ENCODE measurements at places on chromosomes 2 and 18.

DNA sequence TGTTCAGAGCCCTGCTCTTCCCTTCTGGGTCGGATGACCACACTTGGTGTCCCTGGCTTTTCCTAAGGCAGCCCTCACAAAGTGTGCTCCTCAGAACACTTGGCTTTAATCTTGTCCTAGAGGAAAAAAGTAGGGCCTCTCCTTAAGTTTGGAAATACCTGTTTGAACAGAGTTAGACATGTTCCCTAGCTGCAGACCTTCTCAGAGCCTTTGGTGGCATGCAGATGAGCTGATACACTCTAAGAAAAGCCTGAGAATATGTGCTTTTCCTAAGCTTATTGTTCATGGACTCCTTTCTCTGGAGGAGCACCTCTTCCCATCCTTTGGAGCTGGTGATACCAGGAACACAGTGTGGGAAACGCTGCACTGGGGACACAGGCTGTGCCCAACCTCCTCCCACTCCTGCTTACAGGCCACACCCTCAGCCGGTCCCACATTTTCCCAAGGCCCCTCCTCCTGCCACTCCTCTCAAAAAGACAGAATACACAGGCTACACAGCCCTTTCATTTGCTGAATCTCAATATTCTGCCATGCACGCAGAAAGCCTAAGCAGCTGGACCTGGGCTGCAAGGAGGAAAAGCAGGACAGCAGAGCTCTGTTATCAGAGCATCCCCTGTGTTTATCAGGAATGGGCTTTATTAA is 443.6 kb downstream of the NBAS start:
- DNase-seq: no peak

DNA sequence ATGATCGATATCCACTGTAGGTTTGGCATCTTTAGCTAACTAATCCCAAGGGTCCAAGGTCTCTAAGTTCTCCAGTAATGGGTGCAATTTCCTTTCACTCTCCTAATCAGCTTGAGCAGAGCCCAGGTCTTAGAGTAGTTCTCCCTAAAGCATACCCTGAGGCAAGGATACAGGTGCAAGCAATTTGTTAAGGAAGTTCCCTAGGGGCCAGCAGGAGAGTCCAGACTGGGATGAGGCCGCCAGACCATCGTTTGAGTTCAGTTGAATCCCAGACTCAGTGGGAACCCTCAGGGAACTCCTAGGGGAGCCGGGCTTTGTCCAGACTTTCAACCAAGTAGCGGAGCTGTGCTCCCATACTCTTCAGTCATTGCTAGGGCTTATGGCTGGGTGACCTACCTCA is 835.4 kb upstream of the CDH2 start:
- no peak for DNase-seq

GRCh38 chr2:26080356-26080755 is 46.5 kb downstream of the RAB10 start:
- DNase-seq: no peak

DNA sequence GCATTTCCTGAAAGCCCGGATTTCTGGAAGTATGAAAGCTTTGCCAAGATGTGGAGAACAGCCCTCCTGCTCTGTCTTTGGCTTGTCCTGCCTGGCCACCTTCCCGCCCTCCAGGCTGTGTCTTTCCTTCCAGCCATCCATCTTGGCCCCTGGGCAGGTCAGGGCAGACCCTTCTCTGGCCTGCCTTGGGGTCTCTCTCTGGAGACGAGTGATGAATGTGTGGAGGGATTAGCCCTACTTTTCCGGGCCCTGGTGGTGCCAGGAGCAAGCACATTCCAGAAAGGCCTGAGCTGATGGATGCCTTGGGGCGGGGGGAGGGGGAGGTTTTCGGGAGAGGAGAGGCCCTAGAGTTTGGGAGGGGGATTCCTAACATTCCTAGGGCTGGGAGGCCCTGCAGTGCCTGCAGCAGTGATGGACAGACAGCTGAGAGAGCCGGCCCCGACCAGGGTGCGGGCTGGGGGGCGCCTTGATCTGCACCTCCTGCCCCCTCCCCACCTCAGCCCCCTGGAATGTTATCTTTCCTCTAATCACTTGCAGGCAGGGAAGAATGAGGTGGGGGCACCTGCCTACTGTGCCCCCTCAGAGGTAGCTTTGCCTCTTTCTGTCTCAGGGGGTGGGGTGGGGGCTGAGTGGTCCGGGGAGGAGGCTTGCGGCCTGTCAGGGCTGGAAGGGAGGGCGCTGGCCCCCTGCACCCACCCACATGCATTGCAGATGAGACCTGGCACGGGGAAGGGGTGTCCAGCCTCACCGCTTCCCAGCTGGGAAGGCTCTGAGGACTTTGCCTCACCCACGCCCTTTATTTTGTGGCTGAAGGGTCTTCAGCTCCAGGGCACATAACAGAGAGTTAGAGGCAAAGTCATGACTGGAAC is 156.2 kb downstream of the DDX1 start:
- no peak for DNase-seq

Measured in AML-193 (cell line).